ENCODE measurements at places on chromosomes 4 and X.
A peak's percentile ranks its signal among the peaks of the same experiment; 100 is the strongest.

- DNase-seq, result no peak
Measured at GRCh38 chrX:34877436-34877835, 65.2 kb upstream of the FAM47B start.

- no peak for DNase-seq
Measured at GRCh38 chr4:13940921-13941320, 313.4 kb upstream of the BOD1L1 start.

DNA sequence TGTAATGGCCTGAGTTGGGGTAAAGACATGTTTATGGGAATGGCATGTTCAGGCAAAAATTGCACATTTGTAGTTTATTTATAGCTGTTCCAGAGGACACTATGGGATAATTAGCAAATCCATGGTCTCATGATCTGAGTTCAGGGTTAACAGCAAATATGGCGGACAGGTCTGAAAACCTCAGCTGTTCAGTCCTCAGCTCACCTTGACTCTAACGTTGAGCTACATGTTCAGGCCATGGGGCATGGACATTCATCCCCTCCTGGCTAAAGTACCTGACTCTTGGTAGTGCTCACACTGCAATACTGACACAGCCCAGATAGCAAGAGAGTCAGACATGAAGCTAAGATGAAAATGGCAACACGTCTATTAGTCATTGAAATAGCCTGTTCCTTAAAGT, 161.6 kb upstream of the GPC4 start:
- no peak for DNase-seq

DNA sequence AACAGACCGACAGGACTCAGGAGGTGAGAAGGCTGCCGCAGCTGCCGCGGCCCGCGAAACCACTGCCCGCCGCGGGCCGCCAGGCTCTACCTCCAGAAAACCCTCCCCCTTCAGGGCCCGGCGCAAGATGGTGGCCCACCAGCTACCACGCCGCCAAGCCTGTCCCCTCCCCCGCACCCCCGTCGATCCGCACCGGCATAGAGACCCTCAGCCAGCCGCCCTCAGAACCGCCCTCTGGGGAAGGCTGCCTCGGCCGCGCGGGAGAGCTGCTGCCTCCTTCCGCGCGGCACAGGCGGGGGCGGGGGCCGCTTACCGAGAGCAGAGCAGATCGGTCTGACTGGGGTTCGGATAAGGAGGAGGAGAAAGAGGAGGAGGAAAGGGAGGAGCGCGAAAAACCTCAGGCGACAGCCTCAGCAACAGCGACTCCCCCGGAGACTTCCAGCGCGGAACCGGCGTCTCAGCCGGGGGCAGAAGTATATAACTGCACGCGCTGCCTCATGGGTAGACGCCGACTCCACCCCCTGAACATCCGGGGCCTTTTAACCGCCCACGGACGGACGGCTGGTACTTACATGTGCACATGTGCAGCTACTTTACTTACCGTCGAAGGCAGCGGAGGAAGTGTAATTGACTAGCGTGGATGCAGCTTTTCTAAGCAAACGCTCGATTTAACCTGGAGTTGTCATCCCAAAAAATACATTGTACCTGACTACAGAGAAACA, at the start of gene ZNF280C:
Gene ZNF280C, minus strand, starts transcription at position 451 of the 722 bp plus-strand sequence. CDS start 8,450 bp downstream, outside the sequence.
- peak; percentile 48 for DNase-seq

DNA sequence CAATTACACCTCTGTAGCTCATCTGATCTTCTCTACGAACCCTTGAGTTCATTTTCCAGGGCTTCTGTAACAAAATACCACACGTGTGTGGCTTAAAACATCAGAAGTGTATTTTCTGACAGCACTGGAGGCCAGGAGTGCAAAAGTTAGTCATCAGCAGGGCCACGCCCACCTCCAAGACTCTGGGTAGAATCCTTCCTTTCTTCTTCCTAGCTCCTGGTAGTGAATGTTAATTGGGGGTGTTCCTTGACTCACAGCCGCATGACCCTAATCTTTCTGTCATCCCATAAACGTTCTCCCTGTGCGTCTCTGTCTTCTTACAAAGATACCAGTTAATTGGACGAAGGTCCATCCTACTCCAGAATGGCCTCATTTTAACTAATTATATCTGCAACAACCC, 115.0 kb downstream of the TRIML1 start:
- DNase-seq, result no peak

DNA sequence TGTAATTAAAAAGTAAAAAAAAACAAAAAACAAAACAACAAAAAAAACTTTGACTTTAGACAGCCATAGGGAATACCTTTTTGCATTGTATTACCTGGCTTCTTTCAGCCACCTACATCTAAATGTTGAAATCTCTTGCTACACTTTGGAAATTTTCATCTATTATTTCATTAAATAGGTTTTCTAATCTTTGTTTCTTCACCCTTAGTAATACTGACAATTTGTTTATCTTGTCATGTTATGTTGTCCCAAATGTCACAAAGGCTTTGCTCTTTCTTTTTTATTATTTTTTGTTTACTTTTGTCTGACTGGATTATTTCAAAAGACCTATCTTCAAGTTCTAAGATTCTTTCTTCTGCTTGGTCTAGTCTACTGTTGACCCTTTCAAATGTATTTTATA, 7.5 kb downstream of the PF4 start:
- no peak for DNase-seq

DNA sequence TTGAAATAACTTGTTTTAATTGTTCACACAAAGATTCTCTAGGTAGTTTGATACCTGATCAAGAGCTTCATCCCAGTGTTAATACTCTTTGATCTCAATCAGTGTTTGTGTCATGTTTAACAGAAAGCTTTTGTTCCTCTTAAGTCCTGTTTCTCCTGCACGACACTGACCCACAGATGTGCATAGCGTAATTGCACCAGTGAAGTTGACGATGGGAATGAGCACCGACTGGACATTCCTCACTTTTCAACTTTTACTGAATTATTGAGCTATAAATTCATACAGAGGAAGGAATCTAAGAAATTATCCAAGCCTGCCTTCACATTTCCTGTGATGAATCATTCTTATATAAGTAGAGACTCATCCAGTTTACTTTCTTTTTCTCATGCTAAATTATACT, 878.7 kb upstream of the TENM3 start:
- no peak for DNase-seq

DNA sequence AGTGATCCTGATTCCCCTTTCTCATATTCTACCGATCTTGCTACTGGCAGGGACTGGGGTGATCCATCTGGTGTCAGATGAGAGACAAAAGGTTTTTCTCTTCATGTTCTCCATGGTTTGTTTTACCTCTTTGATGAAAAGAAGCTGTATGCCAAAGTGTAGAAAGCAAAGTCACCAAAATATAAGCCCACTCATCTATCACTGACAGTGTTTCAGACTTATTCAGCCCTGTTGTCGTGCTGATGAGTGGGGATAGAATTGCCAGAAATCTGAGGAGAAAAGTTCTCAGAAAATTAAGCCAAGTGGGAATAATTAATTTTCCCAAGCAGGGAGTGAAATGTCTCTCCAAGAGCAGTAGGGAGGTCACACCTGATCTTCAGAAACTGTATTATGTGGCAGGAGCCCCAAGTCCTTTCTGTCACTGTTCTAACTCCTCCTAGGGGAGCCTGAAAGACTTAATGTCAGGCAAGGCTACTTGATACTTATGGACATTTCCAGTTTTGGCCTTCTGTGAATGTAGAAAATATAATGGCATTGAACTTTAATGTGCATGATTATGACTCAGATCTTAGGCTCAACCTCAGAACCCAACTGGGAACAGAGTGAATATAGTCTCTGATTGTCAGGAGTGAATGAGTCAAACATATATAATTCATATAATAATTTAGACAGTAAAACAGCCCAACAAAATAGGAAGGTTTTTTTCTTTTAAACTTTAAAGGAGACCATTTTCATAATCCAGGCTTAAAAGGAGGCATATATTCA, 298.1 kb downstream of the ANKRD50 start:
- DNase-seq, result no peak

DNA sequence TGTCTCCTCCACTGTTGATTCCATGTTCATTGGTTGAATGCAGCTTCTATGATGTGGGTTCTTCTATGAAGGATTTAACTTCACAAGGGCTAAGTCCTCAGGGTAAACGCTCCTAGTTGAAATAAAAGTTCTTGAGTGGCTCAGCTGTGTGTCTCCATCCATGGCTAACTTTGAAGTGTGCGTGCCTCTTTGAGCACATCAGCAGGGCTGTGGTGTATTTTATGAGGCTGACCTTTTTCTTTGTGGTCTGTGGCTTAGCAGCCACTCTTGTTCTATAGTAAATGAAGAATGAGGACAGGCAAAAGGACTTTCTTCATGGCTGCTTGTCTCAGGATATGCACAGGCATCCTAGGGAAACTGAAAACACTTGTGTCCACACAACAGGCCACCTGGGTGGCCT, 88.5 kb downstream of the KIT start:
- DNase-seq, result no peak

DNA sequence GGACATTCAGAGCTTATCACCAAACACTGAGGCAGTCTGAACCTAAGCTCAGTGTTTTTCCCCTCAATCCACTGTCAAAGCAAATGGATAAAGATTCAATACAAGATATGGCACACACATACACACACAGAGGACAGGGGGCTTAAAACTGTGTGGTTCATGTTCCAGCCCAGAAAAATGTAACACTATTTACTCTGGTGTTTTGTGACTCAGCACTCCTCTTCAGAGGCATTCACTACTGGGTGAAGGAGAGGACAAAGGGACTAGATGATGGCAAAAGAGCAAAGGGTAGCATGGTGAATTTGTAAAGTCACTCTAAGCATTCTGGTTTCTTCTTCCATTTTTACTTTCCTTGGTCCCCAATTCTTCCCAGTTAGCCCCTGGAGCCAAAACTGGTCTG, 120.3 kb downstream of the ARHGEF9 start:
- DNase-seq, result no peak

GRCh38 chrX:78327370-78328086, at the start of gene CYSLTR1:
CYSLTR1 (minus strand) TSS chrX:78327611; CDS start chrX:78273746, 53,865 bp downstream.
- DNase-seq, result no peak

DNA sequence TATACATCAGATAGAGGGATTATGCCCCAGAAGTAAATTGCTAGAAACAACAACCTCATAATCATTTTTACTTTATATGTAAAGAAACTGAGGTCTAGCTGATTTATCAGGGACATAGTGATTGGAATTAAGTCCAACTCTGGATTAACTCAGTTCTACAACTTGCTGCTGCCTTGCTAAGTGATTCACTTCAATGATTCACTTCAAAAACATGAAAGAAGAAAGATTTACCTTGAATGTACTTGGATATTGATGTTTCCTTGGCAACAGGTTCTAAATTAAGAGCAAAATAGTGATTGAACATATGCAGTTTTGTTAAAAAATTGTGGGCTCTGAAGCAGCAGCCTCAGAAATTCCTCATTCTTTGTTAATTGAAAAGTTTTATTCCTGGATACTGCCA, 99.8 kb upstream of the H2AZ1 start:
- DNase-seq, result no peak

- DNase-seq, result no peak
Measured at GRCh38 chr4:138833974-138834373, 181.6 kb upstream of the NOCT start.

GRCh38 chr4:16785793-16786527, 112.5 kb downstream of the LDB2 start:
- no peak for DNase-seq

DNA sequence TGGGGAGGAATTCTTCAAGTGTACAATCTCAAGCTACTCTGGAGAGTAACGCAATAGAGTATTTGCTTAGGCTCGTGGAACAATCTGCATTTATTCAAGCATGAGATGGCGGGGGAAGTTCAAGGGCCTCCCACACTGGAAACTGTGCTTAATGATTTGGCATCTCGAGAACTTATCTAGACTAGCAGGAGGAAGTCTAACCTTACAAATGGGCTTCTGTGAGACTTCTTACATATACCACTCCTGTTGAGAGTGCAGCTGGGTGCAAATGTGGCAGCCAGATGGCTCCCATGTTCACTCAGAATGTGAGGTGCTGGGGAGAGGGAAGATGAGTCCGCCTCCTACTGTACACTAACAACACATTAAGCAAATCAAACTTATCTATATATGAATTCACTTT, 29.3 kb upstream of the PTPN13 start:
- no peak for DNase-seq

DNA sequence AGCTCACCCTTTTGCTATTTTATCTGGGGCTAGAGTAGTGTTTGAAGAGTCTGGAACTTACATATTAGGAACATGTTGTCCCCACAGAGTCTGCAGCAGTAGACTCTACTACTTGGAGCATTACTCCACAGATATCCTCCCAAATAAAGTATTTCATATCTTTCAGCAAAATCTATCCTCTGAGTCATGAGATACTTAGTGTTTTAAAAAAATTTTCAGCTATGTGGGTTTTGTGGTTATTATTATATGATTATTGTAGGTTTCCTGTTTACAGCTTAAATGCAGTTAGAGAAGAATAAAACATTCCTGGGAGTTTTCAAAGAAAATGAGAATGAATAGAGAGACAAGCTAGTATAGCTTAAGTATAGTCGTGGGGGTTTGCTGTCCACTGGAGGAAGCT, 30.9 kb downstream of the PAGE2 start:
- no peak for DNase-seq

DNA sequence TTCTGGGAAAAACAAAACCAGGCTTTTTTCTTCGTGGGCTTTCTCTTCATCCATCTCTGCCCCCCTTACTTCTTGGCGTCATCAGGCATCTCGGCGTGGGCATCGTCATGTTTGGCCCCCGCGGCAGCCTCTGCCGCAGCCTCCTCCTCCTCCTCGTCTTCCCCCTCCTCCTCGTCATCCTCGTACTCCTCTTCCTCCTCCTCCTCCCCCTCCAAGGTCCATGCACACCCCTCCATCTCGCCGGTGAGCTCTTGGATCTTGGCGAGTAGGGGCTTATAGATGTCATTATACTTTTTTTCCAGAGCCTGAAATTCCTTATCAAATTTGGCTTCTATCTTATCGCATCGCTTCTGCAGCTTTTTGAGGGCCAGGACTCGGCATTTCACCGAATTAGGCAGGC, 488 bp downstream of the NAP1L5 start:
- DNase-seq, result no peak

- no peak for DNase-seq
Measured at GRCh38 chr4:3779509-3779908, 13.3 kb downstream of the ADRA2C start.

DNA sequence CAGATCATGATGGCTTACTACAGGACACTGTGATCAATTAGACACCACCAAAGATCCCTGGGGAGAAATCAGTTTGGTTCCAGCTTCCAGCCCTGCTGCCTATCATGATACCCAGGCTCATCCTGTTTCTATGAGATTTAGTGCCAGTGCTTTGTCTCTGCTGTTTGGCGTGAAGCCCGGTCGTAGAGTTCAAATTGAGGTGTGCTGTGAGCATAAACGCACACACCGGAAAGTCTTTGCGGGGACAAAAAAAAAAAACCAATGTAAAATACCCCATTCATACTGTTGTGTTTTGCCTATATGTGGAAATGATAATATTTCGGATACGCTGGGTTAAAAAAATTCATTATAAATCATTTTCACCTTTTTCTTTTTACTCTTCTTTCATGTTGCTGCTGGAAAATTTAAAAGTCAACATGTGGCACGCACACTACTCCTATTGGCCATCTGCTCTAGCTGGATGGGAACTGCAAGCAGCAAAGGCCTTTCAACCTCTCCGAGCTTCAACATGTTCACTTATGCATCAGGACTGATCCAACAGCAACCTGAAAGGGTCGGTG, 607 bp upstream of the DKC1 start:
- DNase-seq, result no peak

Data from glomerular endothelial cell (primary cell).